ENCODE measurements at places on chromosomes 13 and 19.

GRCh38 chr13:31790992-31791391 is 51.7 kb downstream of the RXFP2 start:
- DNase-seq: no peak

DNA sequence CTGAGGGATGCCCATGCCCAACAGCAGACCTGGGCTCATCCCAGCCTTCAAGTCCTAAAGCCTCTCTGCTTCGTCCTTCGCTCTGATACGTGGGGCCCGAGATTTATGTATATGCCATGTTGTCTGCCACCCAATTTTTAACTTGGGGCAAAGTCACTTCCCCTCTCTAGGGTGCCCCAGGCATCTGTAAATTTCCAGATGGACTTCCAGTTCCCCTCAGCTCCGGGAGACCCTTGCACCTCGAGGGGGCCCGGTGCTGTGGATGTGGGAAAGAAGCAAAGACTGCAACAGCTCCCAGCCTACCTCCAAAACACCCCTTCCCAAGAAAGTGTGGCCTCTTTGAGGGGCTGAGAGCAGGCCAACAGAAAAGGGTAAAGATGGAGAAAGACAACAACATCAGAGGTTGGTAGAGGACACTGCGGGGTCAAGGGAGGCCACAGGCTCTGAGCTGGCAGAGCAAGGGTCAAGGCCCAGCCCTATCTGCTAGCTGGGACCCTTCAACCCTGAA is 97.4 kb downstream of the STK24 start:
- DNase-seq: no peak

DNA sequence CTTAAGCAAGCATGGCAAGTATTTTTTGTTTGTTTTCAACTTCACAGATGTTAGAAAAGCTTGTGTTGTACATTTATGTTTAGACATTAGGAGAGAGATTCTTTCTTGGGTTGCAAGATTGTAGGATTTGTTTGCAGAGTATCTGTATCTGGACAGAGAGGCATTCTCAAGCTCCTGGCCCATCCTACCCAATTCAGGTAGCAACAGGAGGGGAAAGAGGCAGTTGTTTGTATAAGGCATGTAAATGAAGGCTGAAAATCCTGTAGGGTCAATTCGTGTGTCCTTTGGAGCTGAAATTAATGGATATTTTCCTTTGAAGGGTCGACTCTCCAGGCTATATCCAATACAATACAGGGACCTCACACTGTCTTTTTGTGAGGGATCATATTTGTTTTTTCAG is 147.3 kb downstream of the KCNRG start:
- DNase-seq: no peak

- no peak for DNase-seq
Measured at GRCh38 chr13:113034451-113035212, 65.6 kb downstream of the MCF2L start.

DNA sequence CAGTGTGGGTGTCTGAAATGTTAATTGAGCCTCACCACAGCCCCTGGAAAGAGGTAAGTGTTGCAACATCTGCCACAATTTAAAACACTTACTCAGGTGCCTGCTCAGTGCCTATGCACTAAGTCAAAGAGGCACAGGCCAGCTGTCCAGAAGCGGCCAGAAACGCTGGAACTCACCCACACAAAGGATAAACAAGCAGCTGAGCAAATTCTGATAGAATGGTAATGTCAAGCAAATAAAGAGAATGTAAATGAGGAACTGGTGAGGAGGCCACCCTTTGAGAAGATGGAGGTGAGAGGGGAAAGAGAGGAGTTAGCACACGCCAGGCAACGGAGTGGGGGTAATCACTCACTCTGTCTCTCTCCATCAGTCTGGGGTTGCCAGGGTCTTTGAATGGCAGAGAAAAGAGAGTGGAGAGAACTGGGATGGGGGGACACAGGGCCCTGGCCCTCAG is 67.7 kb upstream of the SERP2 start:
- no peak for DNase-seq

GRCh38 chr13:111398715-111399299 is 78.4 kb downstream of the TEX29 start:
- no peak for DNase-seq

- no peak for DNase-seq
Measured at GRCh38 chr13:35894636-35895035, 236.5 kb downstream of the DCLK1 start.

- DNase-seq: no peak
Measured at GRCh38 chr19:4518345-4519171, at the start of gene PLIN4. TSS of gene PLIN4 (minus strand) at chr19:4518486. CDS start at chr19:4518272, 214 bp downstream.

DNA sequence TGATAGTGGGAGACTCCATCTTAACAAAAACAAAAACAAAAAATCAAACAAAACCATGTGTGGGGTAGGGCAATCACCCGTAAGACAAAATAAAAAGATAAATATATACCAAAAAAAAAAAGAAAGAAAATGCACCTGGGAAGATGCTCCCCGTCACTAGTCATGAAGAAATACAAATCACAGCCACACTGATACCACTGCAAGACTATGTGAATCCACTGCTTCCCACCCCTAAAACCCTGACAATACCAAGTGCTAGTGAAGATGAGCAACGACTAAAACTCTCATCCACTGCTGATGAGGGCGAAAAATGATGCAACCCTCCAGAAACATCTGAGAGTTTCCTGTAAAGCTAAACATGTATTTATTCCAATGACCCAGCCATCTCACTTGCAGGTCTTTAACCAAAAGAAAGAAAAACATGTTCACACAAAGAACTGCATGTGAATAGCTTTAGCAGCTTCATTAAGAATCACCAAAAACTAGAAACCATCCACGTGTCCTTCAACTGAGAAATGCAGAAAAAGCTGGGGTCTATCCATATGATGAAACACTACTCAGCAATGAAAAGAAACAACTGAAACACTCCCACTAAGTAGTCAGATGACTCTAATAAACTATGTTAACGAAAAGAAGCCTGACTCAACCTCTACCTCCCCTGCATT is 31.7 kb downstream of the BRD4 start:
- no peak for DNase-seq

DNA sequence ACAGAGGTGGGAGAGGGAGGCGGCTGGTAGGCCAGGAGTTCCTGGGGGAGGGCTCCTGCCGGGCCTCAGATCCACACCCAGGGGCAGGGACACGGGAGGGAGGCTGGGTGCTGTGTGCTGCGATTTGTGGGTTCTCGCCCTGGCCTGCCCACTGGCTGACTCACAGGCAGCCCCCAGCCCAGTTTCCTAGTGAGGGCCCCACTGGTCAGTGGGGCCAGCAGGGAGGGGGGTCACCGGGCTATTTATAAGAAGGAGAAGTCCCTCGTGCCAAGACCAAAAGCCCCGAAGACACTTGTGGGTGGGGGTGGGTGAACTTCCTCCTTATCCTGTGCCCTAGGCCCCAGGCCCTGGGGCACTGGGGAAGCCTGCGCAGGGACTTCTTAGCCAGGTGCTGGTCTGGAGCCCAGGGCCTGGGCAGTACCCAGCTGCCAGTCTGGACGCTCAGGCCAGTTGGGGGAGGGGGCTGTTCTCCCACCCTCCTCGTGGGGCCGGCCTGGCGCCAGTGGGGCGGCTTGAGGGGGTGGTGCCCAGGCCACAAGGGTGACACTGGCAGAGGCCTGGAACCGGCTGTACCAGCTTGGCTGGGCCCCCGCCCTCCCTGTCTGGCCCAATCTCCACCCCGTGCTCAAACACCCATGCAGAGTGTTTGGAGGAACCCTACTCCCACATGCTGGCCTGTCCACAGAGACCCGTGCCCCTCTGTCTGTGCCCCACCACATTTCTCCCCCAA is 5.0 kb upstream of the JUNB start:
- DNase-seq: no peak

DNA sequence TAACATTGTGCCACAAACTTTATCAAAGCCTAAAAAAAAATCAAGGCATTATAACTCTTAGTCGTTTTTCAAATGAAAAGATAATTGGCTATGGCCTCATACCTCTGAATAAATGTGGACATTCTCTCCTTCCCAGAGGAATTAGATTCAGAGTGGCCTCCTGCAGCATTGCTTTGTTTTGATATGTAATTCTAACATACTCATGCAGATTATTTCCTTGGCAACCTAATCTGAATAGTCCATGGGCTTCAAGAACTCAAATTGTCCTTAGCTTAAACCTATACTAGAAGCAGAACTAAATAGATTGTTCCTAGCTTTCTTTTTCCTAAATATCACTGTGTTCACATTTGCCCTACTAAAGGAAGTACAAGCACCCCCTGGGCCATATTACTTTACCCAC is 1146.9 kb downstream of the OLFM4 start:
- no peak for DNase-seq

- DNase-seq: no peak
Measured at GRCh38 chr13:44516771-44517170, 59.4 kb downstream of the TSC22D1 start.

DNA sequence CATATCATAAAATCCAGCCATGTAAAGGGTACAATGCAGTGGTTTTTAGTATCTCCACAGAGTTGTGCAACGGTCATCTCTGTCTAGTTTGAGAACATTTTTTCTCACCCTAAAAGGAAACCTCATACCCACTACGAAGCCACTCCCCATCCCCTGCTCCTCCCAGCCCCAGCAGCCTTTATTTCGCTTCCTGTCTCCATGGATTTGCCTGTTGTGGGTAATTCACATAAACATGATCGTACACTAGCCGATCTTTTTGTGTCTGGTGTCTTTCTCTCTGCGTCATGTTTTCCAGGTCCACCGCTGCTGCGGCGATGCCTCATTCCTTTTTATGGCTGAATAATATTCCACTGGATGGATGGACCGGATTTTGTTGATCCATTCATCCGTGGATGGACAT is 28.6 kb downstream of the BICRA start:
- DNase-seq: no peak

DNA sequence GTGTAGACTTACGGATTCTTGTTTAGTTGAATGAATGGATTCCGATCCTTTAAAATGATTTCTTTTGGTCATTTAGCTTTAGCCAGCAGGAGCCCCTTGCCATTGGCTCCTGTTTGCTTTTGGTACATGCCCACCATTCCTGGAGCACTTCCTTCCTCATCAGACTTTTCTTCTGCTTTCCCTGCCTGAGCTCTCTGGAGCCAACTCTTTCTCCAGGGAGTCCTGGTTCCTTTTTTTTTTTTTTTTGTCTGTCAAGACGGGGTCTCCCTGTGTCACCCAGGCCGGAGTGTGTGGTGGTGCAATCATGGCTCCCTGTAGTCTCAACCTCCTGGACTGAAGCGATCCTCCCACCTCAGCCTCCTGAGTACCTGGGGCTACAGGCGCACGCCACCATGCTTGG is 37.8 kb downstream of the SMARCA4 start:
- no peak for DNase-seq

DNA sequence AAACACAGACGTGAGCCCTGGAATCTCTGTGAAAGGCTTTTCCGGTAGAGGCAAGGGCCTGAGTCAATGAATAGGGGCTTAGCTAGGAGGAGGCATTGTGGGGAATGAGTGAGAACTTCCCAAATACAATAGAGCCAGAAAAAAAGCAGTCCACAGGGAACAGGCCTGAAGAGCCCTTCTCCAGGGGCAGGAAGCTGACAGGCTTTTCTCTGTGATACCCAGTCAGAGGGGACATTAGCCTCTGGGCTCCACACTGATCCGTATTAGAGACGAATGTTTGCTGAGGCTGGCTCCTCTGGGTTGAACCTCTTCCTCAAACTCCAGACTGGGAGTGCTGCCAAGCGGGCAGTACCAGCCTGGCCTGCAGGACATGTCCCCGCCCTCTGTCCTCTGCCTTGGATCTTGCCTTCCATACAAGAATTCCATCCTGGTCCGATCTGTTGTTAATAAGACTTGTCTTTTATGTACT is 2.3 kb downstream of the DHRS12 start:
- no peak for DNase-seq

DNA sequence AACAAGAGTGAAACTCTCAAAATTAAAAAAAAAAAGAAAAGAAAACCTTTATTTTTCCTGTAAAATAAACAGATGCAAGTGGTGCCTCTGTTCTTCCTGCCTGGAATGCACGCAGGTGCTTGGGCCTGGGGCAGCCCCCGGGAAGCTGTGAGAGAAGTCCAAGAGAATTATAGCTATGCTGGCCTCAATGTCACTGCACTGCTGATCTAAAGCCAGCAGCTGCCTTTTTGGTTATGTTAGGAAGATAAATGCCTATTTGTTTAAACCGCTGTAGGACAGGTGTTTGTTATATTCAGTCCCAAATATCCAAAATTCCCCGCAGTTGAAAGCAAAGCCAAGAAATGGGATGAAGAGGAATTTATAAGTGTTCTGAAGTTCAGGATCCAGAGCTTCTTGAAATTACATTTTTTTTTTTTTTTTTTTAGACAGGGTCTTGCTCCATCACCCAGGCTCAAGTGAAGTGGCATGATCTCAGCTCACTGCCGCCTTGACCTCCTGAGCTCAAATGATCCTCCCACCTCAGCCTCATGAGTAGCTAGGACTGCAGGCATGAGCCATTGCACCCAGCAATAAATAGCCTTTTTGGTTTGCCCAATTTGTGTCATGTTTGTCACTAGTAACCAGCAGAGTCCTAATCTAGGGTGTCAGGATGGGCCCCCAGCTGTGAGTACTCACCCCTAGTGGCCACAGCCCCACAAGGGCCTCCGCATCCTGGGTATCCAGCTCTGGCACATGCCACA is 2.2 kb downstream of the RINL start:
- DNase-seq: no peak

DNA sequence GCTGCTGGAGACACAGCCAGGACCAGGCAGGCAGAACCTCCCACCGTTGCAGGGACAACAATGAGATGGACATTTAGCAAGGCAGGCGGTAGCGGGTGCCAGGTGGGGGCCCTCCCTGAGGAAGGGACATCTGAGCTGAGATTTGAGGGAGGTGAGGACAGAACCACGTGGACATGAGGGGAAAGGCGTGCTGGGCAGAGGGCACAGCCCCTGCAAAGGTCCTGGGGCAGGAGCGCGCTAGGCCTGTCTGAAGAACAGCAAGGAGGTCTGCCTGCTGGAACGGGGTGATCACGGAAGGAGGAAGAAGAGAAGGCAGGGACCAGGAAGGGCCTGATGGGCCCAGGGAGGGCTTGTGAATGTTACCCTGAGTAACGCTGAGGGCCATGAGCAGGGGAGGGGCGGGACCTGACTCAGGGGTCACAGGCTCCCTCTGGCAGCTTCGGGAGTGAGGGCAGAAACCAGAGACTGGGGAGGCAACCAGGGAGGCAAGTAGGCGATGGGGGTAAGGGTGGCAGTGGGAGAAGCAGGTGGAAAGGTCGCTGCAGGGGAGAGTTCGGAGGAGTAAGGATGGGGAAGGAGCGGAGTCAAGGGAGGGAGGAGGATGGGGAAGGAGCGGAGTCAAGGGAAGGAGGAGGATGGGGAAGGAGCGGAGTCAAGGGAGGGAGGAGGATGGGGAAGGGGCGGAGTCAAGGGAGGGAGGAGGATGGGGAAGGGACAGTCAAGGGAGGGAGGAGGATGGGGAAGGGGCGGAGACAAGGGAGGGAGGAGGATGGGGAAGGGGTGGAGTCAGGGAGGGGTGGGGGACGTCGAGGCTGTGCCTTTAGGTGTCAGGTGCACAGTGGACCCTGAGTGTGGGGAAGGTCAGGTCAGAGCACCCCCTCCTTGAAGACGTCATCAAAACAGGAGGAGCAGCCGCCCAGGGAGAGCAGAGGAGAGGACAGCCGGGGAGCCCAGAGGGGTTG is 15.7 kb upstream of the B3GNT3 start:
- DNase-seq: no peak

Data from kidney epithelial cell (primary cell).